ENCODE measurements at places on chromosomes 12 and 14.
A peak's percentile ranks its signal among the peaks of the same experiment; 100 is the strongest.

DNA sequence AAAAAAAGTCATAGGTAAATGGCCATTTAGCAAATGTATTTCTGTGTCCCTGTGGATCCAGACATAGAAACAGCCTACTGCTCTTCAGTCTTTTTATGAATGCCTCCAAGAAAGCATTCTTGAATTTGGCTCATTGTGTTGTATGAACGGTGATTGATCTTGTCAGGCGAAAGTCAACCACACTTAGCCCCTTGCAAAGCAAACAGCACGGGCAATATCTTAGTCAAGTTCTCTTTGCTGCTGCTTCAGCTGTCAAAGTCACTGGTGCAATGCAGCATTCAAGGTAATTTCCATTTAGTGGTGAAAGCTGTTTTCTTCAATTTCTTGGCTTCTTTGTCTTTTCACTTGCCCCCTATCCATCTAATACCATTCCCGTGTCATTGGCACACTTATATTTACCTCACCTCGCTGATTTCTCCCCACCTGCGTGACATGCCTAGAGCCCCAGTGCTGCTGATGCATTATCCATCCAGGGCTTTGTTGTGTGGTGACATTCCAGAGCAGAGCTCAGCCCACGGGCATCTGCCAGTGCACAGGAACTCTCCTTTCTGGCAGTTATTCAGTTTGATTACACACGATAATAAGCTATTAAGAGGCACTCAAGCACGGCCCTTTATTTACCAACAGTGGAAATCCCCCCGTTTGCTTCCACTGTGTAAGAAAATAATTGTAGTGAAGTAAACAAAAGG lies 362.3 kb upstream of the NOVA1 start:
- no peak for DNase-seq

GRCh38 chr12:67354322-67354721 lies 85.2 kb downstream of the CAND1 start:
- no peak for DNase-seq

GRCh38 chr14:56855891-56856461 lies 45.7 kb upstream of the OTX2 start:
- no peak for DNase-seq

DNA sequence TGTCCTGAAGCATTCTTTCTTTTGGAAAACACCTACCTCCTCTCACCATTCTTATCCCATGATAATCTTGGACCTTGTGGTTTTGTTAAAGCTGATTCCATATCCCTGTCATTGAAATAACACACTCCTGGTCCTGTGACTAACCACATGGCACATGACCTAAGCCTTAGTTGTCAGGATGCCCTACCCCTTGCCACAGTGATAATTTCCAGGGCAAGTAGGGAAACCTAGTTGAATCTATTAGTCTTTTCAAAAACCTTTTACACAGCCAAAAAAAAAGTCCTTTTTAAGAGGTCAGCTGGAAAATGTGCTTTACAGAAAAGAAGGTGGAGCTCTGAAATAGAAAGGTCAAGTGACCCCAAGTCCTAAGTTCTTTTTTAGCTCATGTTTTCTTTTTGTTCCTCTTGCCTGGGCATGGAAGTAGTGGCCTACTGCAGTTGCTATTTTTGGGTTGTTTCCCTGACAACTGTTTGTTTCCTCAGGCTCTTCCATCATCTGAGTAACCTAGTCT lies 608.4 kb downstream of the LRFN5 start:
- no peak for DNase-seq

DNA sequence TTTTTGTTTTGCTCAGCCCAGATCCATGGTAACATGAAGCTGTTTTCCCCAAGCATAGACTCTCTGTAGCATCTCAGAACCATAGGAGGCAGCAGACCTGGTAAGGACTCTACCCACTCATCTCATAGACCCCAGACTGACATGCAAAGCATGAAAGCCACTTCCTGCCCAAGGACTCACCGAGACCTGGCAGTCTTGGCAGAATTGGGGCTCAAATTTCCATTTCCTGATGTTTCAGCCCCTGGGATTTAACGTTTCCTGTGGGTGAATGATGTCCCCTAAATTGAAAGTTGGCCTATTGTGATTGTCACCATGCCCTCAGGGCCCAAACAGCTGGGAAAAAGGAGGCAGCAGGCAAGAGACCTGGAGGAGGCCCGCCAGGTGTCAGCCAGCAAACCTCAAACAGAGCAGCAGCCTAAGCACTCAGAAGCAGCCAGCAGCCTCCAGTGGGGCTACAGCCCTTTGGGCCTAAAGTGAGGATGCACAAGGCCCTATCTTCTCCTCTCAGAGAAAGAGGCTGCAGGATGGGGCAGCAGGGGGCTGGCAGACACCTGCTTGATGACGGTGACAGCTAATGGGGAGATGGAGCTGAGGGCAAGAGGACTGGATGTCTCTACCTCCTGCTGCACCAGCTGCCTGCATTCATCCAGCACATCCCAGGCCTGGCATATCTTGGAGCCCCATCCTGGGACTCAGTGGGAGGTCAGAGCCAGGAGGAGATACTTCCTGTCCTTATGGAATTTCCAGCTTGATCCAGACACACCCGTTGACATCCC lies 8.5 kb downstream of the KRT85 start:
- peak; percentile 22 for DNase-seq

DNA sequence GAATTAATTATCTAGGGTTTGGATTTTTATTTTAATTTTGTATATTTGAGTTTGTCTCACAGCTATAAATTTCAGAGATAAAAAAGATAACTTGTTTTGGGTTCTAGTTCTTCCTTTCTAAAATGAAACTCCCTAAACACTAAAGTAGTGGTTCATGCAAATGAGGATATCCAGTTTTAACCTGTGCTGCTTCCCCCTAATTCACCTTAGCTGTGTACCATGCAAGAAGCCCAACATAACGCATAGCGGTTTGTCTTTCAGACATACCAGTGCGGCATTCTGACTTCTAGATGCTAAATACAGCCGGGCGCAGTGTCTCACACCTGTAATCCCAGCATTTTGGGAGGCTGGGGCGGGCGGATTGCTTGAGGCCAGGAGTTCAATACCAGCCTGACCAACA lies 288.6 kb upstream of the NPAS3 start:
- DNase-seq = no peak

DNA sequence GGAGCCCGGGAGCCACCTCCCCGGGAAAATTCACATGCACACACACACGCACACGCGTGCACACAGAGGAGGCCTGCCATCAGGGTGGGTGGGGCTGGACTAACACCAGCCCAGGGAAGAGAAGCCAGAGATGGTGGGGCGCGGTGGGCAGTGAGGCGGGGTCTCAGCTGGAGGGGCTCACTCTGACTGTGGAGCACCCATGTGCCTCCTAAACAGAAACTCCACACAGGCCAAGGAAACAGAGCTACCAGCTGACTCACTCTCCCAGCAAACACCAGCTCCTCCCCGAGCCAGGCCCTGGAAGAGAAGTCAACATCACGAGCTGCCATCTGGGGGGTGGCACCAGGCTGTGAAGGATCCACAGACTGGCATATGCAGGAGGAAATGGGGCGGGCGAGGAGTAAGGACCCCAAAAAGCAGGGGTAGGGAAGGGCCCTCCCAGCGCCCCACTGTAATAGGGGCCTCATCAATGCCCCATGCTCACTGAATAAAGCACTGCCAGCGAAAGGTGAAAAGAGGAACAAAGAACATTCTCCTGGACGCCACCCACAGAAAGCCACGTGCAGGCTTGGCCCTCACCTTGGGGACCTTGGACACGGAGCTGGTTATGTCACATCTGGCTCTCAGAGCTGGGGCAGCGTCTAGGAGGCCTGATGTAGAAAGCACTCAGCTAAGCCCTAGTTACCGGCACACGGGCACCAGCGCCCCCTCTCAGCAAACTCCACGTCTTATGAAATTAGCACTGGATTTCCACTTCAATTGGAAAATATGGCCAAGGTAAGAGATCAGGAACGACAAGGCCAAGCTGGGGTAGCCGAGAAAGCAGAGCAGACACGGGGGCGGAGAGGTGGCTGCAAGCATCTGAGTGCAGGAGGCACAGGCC lies 8.4 kb upstream of the INF2 start:
- no peak for DNase-seq

GRCh38 chr12:56836800-56837663 lies 73.9 kb downstream of the HSD17B6 start:
- no peak for DNase-seq

- no peak for DNase-seq
Measured at GRCh38 chr12:111430433-111431353, 25.0 kb downstream of the SH2B3 start.

GRCh38 chr14:77053046-77053841 lies 24.7 kb upstream of the IRF2BPL start:
- peak; percentile 87 for DNase-seq

- no peak for DNase-seq
Measured at GRCh38 chr14:65804439-65805112, 392.0 kb downstream of the FUT8 start.

DNA sequence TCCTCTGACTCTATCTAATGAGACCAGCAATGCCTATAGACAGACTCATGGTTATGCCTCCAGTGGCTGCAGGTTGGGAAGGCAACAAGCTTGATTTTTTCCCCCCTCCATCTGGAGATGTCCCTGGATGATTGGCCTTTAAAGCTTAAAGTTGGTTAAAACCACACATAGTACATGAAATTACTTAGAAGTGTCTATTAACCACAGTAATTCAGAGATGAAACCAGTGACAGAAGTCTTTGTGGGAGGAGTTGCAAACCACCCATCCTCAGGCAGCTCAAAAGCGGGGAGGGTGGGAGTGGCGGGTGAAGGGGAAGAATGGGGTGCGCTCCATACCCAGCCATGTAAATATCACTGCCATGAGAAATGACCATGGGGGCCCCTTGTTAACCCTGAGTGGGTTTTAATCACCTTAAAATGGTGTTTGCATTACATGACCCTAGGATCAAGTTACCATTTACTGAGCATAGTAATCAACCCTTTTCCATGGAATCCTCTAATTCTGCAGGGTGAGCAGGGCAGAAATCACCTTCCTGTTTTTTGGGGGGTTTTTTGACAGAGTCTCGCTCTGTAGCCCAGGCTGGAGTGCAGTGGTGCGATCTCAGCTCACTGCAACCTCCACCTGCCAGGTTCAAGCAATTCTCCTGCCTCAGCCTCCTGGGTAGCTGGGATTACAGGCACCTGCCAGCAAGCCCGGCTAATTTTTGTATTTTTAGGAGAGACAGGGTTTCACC lies 133.5 kb downstream of the FOXN3 start:
- DNase-seq = no peak

GRCh38 chr12:100026241-100026640 lies 41.5 kb upstream of the ANKS1B start:
- no peak for DNase-seq

- DNase-seq = peak; percentile 80
Measured at GRCh38 chr14:68506021-68506644, 286.7 kb downstream of the ZFP36L1 start.

DNA sequence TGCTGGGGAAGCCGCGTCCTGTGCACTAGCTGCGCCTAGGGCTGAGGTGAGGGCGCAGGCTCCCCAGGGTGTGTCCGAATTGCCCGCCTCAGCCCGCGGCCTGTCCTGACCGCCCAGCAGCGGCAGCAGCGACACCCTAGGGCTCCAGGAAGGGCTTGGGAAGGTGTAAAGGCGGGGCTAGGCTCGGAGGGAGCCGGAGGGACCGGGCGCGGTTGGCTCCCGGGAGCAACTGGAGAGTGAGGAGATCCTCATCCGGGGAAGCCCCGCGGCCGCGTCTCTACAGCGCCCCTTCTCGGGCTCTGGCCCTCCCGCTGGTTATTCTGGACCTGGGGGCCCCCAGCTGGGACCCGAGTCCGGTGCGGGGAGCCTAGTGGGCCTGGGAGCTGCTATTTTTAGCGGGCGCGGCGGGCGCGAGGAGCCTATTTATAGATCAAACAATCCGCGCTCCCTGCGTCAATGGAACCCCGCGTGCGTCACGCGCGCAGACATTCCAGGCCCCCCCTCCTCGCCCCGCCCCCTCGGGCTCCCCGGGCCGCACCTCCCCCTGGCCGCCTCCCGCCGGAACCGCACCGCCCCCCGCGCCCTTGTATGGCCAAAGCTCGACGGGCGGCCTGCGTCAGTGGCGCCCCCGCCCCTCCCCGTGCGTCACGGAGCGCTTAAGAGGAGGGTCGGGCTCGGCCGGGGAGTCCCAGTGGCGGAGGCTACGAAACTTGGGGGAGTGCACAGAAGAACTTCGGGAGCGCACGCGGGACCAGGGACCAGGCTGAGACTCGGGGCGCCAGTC lies at the start of gene NR4A1:
Gene NR4A1, plus strand, starts transcription at position 685 of the 784 bp plus-strand sequence. CDS start 2,887 bp downstream, outside the sequence.
- peak; percentile 99 for DNase-seq

GRCh38 chr12:112164011-112164660 lies 38.8 kb downstream of the TRAFD1 start:
- no peak for DNase-seq

GRCh38 chr12:100346660-100347059 lies 10.2 kb upstream of the SLC17A8 start:
- DNase-seq = no peak

- no peak for DNase-seq
Measured at GRCh38 chr12:106690569-106691305, 83.7 kb upstream of the RIC8B start.

DNA sequence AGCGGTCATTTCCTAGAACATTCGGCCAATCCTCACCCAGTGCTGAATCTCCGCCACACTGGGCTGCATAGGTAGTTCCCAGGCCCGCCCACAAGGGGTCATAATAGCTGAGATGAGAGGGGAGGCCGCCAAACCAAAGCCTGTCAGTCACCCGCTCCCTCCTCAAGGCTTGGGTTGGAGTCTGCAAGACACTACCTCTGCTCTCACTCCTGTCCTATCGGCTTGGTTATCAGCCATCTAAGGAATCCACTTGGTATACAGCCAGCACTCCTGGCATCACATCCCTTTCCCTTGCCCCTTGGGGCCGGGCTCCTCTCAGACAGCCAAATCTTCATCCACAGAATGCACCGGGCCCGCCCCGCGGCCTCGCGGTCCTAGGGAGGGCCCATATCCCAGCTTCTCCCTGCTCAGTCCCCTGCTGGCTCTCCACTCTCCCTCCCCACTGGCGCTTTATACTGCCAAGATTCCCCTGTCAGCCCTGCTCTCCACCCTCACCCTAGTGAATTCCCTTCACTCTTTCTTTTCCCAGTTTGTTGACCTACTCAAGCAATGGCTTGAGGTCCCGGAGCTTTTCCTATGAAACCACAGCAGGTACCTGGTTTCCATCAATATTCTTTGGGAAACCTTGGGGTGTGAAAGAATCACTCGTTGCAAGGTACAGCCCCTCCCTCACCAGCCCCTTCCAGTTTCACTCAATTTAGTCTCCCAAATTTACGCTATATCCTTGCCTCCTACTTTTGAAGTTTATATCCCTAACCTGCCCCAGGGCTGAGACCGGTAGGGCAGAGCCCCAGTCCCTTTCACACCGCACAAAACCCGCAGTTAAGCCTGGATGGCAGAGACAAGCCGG lies 1.4 kb downstream of the IFFO1 start:
- peak; percentile 79 for DNase-seq

DNA sequence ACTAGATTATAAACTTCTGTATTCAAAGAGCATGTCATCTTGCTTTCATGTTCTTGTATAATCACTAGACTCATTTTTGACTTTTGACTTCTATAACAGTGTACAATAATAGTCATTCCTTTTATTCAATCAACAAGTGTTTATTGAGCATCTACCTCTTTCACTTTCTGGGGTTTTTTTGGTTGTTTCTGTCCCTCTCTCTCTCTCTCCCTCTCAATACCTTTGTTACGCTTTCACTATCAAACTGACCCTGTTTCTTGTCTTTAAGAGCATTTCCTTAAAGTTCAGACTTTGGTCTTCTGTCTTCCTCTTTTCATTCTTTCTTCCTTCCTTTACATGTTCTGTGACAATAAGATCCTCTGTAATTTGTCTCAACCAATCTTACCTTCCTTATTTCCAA lies 49.5 kb downstream of the GPR137C start:
- DNase-seq = no peak
